Stimulated activated CD4-positive, alpha-beta T cell treated with anti-CD3 and anti-CD28 coated beads, TNF-alpha, amount 100 ng/mL, for 48 hours (primary cell): ENCODE measurements at places on chromosomes 4 and X.

- DNase-seq, result no peak
Observed at GRCh38 chr4:150007512-150007911, 70.7 kb upstream of the DCLK2 start.

- no peak for DNase-seq
Observed at GRCh38 chr4:186765673-186766546, 42.3 kb upstream of the FAT1 start.

DNA sequence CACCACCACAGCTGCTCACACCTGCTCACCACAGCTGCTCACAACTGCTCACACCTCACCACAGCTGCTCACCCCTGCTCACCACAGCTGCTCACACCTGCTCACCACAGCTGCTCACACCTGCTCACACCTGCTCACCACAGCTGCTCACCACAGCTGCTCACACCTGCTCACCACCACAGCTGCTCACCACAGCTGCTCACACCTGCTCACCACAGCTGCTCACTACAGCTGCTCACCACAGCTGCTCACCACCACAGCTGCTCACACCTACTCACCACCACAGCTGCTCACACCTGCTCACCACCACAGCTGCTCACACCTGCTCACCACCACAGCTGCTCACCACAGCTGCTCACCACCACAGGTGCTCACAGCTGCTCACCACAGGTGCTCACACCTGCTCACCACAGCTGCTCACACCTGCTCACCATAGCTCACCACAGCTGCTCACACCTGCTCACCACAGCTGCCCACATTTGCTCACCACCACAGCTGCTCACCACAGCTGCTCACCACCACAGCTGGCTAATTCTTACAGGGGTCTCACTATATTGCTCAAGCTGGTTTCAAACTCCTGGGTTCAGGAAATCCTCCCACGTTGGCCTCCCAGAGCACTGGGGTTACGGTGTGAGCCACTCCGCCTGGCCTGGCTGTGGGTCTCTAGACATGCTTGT is 30.4 kb upstream of the CPLX1 start:
- no peak for DNase-seq

GRCh38 chr4:149788300-149788699 is 27.3 kb downstream of the IQCM start:
- DNase-seq, result no peak

DNA sequence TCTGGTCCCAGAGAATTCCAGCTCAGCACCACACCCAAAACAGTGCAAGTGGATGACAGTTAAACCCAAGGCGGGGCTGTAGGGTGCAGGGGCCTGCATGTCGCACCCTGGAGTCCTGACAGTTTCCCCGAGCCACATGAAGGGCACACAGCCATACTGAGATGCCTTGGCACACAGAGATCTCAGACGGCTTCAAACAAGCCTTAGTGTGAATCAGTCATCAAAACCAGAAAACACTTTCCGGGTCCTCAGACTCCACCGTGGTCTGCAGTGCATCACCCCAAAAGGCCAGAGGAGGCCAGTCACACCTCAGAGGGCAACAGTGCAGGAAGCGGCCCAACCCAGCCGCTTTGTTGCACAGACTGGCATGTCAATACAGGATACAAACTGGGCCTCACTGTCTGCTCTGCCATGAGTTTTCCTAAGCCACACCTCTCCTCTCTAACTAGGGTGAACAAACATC is 64.6 kb upstream of the ENPP6 start:
- no peak for DNase-seq

- no peak for DNase-seq
Observed at GRCh38 chrX:134407065-134407376, 52.9 kb upstream of the HPRT1 start.

DNA sequence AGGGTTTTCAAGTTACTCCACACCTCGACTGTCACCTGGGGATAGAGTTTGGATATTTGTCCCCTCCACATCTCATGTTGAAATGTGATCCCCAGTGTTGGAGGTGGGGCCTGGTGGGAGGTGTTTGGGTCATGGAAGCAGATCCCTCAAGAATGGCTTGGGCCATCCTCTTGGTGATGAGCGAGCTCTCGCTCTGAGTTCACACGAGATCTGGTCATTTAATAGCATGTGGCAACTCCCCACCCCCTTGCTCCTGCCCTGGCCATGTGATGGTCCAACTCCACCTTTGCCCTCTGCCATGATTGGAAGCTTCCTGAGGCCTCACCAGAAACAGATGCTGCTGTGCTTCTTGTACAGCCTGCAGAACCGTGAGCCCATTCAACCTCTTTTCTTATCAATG is 8.3 kb downstream of the CTAG1A start:
- DNase-seq, result no peak

DNA sequence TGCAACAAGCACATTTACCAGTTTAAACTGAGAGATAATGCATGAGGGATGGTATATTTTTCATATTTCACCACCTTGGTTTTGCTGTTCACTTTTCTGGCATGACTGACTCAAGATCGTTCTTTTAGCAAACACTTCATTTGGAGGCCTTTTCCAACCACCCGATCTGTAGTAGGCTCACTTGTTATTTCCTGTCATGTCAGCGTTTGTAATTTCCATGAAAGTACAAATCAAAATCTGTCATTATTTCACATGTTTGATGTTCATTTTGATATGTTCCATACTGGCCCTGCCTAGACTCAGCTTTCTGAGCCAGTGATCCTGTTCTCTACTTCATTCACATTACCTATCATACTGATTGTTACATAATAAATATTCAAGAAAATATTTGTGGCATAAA is 1888.3 kb upstream of the PCDH7 start:
- DNase-seq, result no peak

GRCh38 chr4:95572304-95572991 is 23.7 kb upstream of the UNC5C start:
- no peak for DNase-seq

DNA sequence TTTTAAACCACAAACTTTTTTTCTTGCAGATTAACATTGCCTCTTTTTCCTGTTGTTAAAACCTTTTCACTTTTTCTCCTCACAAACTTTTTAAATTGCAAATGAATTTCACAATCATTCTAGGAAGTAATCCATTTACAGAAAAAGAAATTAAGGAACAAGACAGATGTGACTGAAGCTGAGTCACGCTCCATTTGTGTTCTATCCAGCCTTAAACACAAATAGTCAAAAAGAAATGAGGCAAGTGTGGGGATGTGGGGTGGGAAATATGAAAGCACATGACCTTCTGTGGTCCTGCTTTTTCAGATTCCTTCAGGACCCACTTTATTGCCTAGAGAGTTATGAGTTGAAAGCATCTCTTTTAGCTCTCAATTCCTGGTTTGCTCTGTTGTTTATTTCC is 197.0 kb downstream of the ADGRL3 start:
- no peak for DNase-seq

GRCh38 chr4:183099537-183100297 is 660 bp downstream of the WWC2 start:
- no peak for DNase-seq

GRCh38 chr4:138032222-138032621 is 209.9 kb downstream of the SLC7A11 start:
- DNase-seq, result no peak

- no peak for DNase-seq
Observed at GRCh38 chrX:48645669-48646068, 37.9 kb upstream of the WAS start.

DNA sequence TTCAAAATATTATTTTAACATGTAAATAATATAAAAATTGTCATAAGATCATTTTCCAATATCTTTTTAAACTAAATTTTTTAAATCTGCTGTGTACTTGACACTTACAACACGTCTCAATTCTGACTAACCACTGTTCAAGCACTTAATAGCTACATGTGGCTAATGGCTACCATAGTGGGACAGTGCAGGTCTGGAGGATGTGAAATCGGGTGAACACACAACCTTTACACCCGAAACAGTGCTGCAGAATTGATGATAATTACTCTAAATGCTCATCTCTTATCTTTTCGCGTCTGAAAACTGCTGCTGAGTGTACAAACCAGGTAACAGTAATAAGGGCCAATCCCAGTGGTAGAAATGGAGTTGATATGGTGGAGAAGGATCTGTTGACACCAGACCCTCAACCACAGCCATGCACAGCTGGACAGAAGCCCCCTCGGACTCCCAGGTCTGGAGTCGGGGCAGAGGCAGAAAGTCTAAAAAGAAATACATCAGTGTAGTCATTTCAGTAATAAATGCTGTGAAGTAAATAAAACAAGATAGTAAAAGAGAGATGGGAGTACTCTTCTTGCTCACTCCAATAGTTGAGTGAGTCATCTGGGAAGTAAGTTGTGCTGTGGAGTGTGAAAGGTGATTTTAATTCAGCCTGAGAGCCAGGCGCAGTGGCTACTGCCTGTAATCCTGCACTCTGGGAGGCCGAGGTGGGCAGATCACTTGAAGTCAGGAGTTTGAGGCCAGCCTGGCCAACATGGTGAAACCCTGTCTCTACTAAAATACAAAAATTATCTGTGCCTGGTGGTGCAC is 150.0 kb downstream of the CBR4 start:
- no peak for DNase-seq

- DNase-seq, result no peak
Observed at GRCh38 chr4:158624889-158625478, 46.7 kb downstream of the C4orf46 start.

DNA sequence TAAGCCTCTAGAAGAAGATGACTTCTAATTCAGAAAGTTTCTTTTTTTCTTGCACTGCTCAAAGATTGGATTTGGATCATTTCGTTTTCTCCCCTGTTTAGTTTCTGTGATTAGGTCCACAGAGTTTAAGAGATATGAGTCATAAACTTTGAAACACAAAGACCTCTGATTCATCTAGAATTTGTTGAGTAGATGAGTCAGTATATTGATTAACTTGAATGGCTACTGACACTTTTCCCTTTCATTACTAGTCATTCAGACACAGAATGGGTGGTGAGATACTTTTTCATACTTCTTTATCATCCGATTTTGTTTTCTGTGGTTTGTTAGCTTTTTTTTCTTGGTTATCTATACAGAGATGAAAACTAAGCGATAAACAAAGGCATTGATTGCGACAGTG is 34.1 kb upstream of the AFF2 start:
- DNase-seq, result no peak

- no peak for DNase-seq
Observed at GRCh38 chr4:76588274-76588673, 153.2 kb downstream of the SHROOM3 start.

GRCh38 chrX:28552882-28553829 is 34.1 kb upstream of the IL1RAPL1 start:
- no peak for DNase-seq

DNA sequence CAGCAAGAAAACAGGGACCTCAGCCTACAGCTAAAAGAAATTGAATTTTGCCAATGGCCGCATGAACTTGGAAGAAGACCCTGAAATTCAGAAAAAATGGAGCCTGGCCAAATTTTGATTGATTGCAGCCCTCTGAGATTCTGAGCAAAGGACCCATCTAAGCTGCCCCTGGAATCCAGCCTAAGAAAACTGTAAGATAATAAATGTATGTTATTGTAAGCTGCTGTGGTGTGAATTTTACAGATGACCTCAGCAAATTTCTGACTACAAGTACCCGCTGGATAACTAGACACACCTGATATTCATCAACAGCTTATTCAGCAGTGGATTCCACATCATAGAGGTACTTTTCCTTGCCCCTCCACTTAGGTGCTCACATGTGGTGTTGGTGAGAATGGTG is 119.5 kb upstream of the EPHA5 start:
- DNase-seq, result no peak

DNA sequence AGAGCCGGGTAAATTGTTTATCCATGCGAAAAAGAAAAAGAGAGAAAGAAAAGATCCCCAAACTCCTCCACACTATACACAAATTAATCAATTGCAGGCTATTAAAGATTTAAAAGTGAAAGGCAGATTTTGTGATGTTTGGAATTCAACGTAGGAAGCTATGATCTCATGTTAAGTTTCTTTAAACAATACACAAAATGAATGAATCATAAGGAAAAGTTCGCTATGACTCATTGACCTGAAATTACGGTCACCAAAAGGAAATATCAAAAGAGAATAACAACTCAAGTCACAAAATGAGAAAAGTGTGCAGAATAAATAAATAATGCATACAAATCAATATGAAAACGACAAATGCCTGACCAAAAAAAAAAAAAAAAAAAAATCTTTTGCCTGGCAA is 28.6 kb downstream of the CLNK start:
- DNase-seq, result no peak

DNA sequence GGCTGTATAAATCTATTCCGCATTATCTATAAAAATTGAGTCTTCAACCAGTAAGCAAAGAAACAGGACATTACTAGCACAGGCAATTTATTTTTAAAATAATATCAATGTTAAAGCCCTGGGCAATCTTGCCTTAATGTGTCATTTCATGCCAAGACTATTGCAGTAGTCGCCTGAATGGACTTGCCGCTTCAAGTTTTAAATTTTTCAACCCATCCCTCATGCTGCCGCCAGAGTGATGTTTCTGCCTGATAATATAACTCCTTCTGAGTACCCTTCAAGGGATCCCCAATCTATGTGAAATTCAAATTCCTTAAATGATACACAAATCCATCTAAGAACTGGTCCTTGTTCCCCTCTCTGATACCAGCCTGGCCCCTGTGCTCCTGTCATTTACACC is 66.9 kb downstream of the PRSS12 start:
- DNase-seq, result no peak

- DNase-seq, result no peak
Observed at GRCh38 chr4:15145709-15146108, 143.4 kb downstream of the CPEB2 start.

GRCh38 chr4:7206911-7207567 is 14.7 kb downstream of the SORCS2 start:
- DNase-seq, result no peak

GRCh38 chrX:12686331-12686730 is 104.9 kb upstream of the PRPS2 start:
- no peak for DNase-seq

DNA sequence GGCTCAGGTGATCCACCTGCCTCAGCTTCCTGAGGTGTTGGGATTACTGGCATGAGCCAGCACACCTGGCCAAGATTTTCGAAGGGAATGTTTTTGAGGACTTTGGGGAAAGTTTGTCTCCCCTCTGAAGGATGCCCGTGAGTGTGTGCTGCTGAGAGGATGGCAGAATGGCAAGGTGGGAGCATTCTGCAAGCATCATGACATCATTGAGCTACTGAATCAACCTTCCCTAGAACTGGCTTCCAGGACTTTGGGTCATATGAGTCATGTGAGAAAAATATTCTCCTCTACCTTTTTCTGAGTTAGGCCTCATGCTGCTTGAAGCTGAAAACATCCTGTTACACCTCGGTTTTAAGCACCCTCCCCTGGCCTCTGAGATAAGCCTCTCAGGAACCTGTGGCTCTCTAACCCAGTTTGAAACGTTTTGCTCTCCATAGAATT is 31.0 kb downstream of the TMEM131L start:
- DNase-seq, result no peak

GRCh38 chr4:174066611-174067205 is 216.8 kb downstream of the FBXO8 start:
- no peak for DNase-seq

GRCh38 chr4:40848251-40848650 is 98.5 kb downstream of the NSUN7 start:
- no peak for DNase-seq

GRCh38 chr4:154579927-154580326 is 10.6 kb downstream of the FGA start:
- DNase-seq, result no peak

GRCh38 chrX:14875624-14876023 is 2.4 kb downstream of the MOSPD2 start:
- DNase-seq, result no peak
